ENCODE measurements at places on chromosomes 11 and 22.

DNA sequence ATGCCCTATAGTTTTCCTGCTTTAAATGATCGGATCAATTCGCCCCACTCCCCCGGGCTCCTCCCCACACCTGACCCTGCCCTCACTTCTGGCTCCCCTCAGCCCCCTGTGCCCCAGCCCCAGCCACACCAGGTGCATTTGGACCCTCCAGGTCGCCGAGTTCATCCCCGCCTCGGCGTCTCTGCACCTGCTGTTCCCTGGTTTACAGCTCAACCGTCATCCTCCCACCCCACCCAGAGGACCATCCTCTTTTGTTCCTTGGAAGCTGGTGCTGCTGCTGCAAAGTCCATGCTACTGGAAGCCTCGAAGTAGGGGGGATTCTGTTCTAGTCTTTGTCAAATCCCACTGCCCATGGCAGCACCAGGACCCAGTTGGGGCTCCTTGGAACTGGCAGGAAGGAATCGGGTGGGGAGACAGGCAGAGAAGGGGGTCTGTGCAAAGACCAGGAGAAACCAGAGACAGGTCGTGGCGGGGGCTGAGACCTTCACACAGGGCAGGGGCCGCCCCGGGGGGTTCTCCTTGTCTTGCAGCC, 4.5 kb upstream of the MUC5B start:
- no peak for DNase-seq

DNA sequence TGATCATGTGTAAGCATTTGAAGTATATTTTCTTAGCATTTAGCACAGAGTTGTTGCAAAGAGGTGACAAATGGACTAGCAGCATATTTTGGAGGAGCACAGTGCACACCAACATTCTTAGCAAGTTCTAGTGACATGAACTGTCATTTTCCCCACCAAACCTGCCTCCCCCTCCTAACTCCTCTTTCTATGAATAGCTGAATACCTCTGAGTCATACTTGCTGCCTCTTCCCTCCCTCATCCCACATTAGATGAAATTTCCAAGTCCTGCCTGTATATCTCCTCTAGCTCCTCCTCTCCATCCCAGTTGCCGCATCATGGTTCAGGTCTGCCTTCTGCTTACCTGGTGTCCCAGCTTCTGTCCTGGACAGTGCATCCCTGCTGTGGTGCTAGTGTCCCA, 7.2 kb downstream of the OSBP2 start:
- no peak for DNase-seq

DNA sequence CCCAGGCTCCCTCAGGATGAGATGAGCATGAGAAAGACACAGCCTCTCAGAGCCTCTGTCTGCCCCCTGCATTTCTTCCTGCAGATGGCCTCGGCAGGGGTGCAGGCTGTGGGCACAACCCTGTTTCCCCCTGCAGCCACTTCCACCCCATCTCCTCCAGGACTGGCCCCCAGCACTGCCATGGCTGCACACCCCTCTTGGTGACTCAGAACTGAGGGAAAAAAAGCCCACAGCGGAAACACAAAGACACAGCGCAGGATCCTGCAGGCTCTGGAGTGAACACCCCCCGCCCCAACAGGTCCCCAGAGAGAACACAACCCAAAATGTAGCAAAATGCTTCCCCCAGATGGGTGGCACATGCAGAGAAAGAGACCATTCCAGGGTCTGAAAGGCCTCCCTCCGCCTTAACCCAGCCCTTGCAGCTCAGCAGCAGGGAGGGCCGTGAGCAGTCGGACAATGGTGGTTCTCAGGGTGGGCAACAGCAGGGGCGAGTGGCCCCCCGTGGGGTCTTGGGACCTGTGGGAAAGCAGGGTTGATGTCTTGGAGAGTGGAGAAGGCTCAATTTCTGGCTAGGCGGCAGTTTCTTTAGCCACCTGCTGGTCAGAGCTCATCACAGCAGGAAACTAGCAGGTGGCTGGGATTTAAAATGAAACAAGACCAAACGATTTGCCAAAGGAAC, 8.0 kb downstream of the TUBGCP6 start:
- peak; percentile 62 for DNase-seq

DNA sequence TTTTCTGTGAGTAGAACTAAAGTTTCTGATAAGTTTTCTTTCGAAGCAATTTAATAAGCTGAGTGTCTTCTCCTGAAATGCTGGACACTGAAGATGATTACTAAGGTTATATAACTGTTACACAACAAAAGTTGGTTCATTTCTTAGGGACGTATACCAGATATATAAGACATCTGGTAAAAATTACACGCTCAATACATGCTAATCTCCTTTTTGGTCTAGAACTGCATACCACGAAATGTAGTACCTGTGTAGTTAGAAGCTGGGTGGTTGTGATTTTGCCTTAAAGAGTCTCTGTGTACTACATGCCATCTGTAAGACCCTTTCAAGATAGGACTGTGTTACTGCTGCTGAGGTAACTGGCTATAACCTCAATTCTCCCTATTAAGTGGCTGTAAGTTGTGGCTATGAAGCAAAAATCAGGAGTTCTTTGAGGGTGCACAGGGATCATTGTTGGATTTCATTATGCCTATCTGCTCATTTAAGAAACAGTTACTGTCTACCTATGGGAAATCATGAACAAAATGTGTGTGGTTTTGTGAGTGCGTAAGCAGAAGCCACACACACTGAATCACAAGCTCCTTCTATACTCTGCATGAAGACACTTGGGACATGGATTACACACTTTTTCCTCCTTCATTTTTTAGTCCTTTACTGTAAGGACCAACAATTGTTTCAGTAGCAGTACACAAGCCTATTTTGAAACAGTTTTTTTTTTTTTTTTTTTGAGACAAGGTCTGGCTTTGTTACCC, 195.9 kb downstream of the SWAP70 start:
- DNase-seq: no peak

GRCh38 chr22:42300259-42301076, 30.0 kb upstream of the TCF20 start:
- DNase-seq: no peak

DNA sequence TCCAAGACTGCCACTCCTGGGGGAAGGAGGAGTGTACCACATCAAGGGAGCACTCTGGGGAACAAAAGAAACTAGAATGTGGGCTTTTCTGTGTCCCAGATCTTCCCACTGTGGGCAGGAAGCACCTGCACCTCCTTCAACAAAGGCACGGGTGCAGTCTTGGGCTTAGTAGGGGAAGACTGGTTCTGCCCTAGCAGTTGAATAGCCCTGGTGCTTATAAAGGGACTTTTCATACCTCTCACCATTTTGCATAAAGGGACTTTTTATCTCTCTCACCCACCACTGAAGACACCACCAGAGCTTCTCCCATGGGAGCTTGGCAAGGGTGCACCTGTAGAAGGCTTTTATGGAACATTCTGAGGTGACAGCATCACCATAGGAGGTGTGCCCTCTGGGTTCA, 65.8 kb upstream of the MS4A8 start:
- no peak for DNase-seq

- no peak for DNase-seq
Measured at GRCh38 chr11:3826721-3827120, 14.0 kb downstream of the RHOG start.

- DNase-seq: no peak
Measured at GRCh38 chr11:128232588-128232987, 354.8 kb downstream of the ETS1 start.

DNA sequence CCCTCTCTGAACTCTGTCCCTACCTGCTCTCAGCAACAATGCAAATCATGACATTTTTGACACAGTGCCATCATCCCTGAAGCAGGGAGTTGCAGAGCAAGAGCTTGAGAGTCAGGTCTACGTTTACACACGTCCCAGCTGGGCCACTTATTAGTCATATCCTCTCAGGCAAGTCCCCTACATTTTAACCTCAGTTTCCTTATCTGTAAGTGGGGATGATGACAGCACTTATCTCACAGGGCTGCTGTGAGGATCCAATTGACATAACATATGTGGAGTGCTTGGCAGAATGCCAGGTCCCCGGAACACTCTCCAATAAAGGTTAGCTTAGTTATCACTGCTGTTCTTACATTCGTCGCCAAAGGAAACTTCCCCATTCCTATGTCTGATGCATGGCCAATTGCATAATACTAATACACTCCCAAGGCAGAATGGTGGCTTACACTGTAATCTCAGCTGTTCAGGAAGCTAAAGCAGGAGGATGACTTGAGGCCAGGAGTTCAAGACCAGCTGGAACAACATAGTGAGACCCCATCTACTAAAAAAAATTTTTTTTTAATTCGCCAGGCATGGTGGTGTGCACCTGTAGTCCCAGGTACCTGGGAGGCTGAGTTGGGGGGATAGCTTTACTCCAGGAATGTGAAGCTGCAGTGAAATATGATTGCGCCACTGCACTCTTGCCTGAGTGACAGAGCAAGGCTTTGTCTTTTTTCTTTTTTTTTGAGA, 16.6 kb downstream of the ASCC2 start:
- DNase-seq: no peak

- peak; percentile 29 for DNase-seq
Measured at GRCh38 chr11:130070109-130070845, 583 bp downstream of the APLP2 start.

GRCh38 chr11:74693531-74693930, 37.7 kb downstream of the CHRDL2 start:
- DNase-seq: no peak

DNA sequence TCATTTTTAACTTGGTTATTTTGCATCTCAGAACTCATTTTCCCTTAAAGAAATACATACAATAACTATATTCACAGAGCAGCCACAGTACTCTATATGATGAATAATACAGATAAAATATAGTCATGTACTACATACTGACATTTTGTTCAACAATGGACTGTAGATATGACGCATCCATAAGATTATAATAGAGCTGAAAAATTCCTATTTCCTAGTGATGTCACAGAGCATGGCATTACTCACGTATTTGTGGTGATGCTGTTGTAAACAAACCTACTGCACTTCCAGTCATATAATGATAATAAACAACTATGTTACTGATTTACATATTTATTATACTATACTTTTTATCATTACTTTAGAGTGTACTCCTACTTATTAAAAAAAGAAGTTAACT, 38.7 kb downstream of the NARS2 start:
- no peak for DNase-seq

DNA sequence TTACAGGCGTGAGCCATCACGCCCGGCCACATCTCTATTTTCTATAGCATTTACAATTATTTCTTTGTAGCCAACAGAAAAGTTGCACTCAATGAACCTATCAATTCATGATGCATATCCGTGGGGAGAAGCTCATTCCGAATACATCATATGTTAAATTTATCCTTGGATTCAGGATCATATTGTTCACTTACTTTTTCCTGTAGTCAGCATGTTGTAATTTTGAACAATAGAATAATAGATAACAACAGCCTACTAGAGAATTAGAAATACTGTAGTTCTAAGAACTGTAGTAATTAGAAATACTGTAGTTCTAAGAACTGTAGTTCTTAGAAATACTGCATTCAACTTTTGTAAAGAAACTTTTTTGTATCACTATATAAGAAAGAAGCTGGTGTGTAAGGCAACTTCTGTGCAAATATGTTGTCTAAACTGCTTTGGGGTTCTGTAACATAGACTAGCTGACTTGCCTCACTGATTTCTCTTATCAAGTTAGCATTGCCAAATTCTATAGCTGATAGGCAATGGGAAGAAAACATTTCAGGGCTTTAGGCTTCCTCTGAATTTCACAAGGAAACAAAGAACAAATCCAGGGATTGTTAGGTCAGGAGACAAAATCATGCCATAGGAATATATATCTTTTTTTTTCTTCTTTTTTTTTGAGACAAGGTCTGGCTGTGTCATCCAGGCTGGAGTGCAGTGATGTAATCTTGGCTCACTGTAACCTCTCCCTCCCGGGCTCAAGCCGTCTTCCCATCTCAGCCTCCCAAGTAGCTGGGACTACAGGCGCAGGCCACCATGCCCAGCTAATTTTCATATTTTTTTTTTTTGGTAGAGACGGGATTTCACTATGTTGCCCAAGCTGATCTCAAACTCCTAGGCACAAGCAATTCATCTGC, 91.9 kb downstream of the CSTPP1 start:
- no peak for DNase-seq

DNA sequence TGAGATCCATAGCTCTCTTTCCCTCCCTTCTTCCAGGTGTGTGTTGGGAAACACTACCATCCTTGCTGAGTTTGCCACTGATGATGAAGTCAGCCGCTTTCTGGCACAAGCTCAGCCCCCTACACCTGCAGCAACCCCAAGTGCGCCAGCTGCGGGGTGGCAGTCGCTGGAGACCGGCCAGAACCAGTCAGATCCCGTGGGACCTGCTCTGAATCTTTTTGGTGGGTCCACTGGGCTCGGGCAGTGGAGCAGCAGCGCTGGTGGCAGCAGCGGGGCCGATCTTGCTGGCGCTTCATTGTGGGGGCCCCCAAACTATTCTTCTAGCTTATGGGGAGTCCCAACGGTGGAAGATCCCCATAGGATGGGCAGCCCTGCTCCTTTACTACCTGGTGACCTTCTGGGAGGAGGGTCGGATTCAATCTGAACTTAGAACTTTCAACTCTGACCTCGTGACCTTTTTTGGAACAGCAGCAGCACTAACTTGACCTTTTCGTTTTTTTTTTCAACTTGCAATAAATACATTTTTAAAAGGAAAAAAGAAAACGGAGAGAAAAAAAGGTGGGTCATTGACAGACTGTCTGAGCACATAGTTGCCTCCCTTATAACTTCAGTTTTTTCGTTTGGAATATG, 23.4 kb upstream of the ADSL start:
- DNase-seq: no peak

DNA sequence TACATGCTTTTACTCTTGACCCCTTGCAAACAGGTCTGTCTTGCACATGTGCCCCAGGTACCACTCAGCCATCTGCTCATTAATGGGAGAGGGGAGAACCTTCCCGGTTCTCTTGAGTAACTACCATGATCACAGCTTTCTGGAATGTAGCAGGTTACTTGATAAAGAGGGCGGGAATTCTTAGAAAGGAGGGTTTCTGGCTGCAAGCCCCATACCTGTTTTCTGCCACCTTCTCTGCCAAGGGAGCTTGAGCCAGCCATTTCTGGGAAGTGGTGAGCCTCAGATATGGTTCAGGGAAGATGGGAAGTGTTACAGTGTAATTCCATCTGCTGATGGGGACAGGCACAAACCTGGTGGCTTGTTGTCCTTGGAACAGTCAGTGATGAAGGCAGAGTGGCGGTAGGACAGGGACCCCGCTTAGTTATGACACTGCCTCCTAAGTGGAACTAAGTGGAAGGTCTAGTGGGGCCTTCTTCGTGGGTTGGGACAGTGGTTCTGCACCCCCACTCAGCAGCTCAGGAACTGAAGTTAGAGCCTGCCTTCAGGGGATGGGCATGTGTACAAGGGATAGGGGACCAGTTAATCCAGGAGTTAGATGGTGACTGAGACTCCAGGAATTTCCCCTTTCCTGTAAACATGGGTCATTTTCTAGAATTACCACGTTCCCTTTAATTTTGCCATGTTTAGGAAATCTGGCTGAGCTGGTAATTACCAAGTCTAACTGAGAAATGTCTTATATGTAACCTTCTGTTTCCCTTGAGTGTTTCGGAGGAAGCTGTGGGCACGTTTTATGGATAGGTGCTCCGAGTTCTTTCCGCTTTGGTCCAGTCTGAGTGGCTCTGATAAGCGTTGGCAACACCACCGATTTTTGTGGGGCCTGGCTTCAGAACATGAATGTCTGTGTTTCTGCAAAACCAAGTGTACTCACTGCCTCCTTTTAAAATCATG, 35.3 kb downstream of the BCR start:
- DNase-seq: no peak

- DNase-seq: no peak
Measured at GRCh38 chr22:36404446-36404845, 16.7 kb upstream of the MYH9 start.

GRCh38 chr22:32623943-32624342, 149.3 kb downstream of the FBXO7 start:
- DNase-seq: no peak

Data from cerebellum (tissue), 4 donors.